ENCODE measurements at places on chromosomes 2 and 18. TPM values are rescaled to one million over a fixed set of nuclear protein-coding genes. Genes with fewer than 3 reads are reported as not detected.

- H3K36me3 ChIP-seq = no peaks in the 10 kb centered on the region
- no peaks in the 10 kb centered on the region for H3K27me3 ChIP-seq
- H3K4me1 ChIP-seq = peaks cover 17% of the 10 kb centered on the region
- DNase-seq = no peak
Observed at GRCh38 chr18:49028801-49029506, 78.2 kb upstream of the SMAD7 start.

DNA sequence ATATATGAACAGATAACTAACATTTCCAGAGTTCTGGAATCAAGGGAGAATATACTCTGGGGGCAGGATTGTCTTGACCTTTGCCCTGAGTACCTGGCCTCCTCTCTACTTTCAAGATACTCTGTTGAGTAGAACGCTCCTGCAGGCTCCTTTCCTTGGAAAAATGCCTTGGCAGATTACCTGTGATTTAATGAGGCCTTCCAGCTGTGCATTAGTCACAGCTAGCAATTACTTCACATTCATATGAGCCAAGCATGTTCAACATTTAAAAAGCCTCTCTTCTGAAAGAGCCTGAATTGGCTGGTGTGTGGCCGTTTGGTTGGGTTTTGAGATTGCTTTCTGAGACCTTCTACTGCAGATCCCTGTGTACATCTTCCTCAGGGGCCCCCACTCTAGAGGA, 142.2 kb downstream of the PLCL1 start:
- H3K4me3 ChIP-seq = no peak overlapping the region
- no peaks in the 10 kb centered on the region for H3K27me3 ChIP-seq
- H3K4me1 ChIP-seq = peaks cover 15% of the 10 kb centered on the region

DNA sequence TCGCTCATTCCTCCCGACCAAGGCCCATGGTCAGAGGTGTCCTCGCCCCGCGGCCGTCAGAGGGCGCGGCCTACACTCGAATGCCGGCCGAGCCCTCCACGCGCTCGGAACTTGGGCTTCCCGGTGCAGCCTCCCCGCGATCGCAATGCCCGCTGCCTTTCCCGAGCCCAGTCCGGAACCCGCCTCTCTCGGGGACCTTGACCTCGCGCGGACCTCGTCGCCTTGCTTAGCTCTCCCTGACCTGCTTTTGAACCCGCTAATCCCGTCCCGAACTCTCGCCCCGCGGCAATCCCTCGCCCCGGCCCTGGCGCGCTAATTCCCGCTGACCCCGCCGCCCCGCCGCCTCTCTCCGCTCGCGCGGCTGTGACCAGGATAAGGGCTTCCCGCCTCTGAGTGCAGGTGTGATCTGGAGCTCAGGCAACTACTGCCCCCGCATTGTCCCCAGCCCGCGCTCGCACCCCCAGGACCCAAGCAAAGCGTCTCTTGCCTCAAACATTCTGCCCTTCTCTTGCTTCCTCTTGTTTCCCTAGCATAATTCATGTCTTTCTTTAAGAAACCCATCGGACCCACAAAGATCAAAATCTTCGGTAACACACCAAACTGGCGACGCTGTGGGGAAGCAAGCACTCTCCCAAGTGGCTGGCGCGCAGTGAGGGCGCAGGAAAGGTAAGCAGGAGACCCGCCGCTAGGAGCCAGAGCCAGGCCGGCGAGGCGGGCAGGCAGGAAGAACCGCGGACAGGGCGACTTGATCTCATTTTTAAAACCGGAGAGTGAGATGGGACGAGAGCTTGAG, 46.6 kb upstream of the ATP6V1B1 start:
- DNase-seq = no peak
- peaks cover 53% of the 10 kb centered on the region for H3K27me3 ChIP-seq
- H3K36me3 ChIP-seq = peaks cover 13% of the 10 kb centered on the region
- H3K4me3 ChIP-seq = peak overlapping the region; percentile 72
- H3K4me1 ChIP-seq = peaks cover 33% of the 10 kb centered on the region

DNA sequence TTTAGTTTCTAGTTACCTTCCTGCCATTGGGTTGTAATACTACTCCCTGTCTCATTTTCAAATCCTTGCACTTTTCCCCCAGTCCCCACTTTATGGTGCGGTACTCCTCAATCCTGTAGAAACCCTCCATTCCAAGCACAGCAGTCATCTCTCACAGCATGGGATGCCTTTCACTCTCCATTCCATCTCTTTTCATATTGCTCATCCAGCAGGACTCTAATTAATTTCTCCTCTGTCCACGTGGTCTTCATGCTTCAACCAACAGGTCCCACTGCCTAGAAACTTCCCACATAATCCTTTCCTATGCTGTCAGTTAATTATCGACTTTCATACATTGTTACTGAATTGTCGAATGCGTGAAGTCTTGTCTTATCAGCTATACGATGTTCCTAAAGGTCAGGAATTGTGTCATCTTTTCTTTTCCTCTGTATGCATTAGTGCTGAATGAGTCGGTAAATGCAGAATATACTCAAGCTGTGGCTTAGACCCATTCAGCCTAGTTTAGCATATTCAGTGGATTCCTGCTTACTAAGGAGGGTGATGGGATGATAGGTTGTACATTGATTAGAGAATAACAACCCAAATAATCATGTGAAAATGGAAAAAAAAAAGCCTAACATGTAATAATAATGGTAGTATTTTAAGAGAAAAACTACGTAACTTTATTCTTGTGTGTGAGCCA, 89.7 kb downstream of the CRIM1 start:
- peaks cover 8% of the 10 kb centered on the region for H3K4me1 ChIP-seq
- no peaks in the 10 kb centered on the region for H3K27me3 ChIP-seq
- H3K27ac ChIP-seq = no peak overlapping the region
- H3K36me3 ChIP-seq = no peaks in the 10 kb centered on the region
- no peak for DNase-seq

DNA sequence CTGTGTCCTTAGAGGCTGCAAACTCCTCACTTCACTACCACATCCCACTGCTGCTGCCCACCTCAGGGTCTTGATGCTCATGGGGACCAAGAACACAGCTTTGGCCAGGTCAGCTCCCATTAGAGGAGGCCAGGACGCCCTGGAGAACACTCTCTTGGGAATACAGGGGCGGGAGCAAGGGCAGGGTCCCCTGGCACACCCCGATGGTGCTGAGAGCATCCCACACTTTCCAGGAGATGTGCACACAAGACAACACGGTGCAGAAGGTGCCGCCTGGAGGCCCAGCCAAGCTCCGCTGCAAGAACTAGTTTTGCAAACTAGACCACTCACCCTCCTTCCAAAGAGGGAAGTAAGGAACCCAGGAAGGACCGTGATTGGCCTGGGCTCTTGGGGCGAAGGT, 304.4 kb upstream of the SALL3 start:
- no peak overlapping the region for H3K27ac ChIP-seq
- H3K4me1 ChIP-seq = peaks cover 10% of the 10 kb centered on the region
- no peaks in the 10 kb centered on the region for H3K36me3 ChIP-seq
- H3K4me3 ChIP-seq = no peak overlapping the region

DNA sequence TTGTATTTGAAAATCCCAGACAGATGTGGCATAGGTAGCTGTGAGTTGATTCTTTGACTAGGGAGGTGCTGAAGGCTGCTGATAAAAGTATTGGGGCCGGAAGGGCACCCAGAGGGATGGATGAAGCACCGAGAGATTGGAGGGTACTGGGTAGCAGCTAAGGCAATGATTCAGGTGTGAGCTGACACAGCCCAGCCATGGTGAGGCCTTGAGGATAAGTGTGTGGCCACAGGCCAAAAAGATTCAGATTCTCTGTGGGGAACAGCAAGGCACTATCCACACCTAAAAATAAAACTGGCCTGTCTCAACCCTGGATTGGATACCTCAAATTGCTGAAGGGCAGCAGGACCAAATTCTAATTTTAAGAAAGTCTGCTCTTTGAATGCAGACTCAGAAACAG, 35.2 kb downstream of the RDH14 start:
- no peak for DNase-seq
- no peak overlapping the region for H3K4me3 ChIP-seq
- no peaks in the 10 kb centered on the region for H3K27me3 ChIP-seq
- H3K27ac ChIP-seq = no peak overlapping the region
- H3K4me1 ChIP-seq = no peaks in the 10 kb centered on the region

- no peak overlapping the region for H3K4me3 ChIP-seq
- H3K36me3 ChIP-seq = no peaks in the 10 kb centered on the region
- no peak for DNase-seq
Observed at GRCh38 chr2:233976087-233976486, 58.9 kb downstream of the TRPM8 start.

DNA sequence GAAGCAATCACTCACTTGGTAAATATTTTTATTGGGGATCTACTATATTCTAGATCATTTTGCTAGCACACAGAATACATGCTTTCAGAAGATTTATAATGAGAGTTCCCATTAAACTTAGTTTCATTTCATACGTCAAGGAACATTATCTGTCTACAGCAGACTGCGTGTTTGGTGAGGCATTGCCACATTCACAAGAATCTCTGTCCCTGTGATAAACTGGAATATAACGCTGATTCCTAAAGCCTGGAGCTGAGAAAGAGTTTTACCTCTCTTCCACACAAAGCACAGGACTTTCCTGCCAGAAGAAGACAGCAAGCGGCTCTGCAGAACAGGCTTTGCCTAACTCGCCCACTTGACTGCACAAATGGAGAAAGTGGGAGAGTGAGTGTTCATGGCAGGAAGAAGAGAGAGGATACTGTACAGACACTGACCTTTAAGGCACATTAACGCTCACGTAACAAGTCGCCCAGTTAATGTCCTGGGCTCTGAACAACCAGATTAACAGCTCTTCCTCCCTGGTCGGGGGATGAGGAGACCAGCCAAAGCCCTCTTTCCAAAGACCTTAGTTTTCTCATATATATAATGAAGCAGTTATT, 356.2 kb downstream of the GPD2 start:
- no peak for DNase-seq
- H3K27ac ChIP-seq = no peak overlapping the region

DNA sequence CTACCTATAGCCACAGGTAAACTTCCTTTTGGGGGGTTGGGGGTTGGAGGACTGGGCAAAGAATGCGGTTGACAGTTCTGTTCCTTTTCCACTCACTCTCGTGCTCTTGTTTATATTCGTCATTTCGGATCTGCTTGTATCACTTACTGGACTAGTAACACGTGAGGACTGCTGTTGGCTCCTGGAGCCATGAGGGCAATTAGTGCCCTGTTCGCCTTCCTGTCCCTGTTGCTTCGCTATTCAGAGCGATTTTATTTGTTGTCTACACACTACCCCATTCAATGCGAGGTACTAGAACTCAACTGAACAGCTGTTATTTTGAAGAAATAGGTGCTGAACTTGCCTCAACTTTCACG, 1.1 kb downstream of the KCNJ3 start:
- H3K27ac ChIP-seq = no peak overlapping the region
- no peak for DNase-seq
- H3K36me3 ChIP-seq = no peaks in the 10 kb centered on the region
- peak overlapping the region; percentile 60 for H3K4me3 ChIP-seq

ATRAID gene
- total RNA-seq = 105 TPM
